ENCODE measurements at places on chromosomes 7 and 10. TPM values are rescaled to one million over a fixed set of nuclear protein-coding genes. Genes with fewer than 3 reads are reported as not detected.

FFAR4 gene
- not detected for total RNA-seq

CALML3 gene
- not detected for total RNA-seq

ZNF503 gene
- total RNA-seq = 1.3 TPM

COBL gene
- total RNA-seq = not detected

DNA sequence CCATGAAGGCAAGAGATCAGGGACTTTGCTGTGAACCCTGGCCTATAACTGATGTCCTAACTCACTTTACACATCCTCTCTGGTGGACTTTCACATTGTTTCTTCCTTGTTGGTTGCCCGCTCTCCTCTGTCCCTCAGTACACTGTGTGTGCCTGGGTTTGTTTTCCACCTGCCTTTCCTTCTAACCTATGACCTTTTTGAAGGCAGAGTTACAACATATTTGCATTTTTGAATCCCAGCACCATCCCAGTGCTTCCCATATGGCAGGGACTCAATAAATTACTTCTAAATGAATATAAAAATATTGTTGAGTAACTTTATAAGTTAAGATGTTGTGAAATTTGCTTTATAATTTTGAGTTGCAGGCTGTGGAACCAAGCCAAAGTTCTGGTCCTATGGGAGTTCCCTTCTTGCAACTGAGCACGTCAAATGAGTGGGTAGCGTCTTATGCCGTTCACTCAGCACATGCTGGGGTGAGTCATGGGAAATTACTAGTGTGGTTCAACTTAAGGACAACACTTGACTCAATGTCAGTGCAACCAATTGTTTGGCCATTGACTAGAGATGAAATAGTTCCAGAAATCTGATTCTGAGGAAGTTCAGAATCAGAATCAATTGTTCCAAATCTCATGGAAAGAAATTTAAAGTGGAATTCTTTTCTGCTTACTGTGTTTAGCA is 250.9 kb downstream of the TWIST1 start:
- DNase-seq = peak; percentile 16

GRCh38 chr10:58158806-58159205 is 108.9 kb downstream of the IPMK start:
- DNase-seq = no peak

GRCh38 chr7:138033241-138033640 is 31.4 kb upstream of the CREB3L2 start:
- DNase-seq = no peak
